ENCODE measurements at places on chromosomes 2 and 18.

DNA sequence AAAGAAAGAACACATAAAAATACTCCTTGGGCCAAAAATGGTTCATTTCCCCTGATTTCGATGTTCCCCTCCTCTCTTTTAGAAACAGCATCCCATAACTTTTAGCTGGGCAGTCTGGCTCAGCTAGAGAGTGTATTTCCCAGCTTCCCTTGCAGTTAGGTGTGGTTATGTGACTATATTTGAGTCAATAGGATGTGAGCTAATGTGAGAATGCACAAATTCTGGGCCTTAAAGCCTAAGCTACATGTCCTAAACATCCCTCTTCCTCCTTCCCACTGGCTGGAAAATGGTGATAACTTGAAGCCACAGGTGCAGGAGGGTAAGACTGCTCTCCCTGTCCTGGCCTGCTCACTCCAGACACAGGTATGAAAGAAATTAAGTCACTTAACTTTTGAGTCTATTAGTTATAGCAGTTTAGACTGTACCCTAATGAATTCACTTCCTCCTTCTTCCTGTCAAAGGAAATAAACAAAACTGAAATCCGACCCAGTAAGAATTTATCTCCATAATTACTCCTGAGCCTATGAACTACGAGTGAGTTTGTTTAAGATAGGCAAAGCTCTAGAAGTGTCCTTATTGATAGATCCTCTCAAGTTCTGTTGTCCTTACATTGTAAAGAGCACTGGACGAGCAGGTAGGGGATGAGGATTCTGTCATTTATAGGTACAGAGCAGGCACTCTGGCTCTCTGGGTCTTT is 177.6 kb downstream of the MTX2 start:
- DNase-seq: no peak

DNA sequence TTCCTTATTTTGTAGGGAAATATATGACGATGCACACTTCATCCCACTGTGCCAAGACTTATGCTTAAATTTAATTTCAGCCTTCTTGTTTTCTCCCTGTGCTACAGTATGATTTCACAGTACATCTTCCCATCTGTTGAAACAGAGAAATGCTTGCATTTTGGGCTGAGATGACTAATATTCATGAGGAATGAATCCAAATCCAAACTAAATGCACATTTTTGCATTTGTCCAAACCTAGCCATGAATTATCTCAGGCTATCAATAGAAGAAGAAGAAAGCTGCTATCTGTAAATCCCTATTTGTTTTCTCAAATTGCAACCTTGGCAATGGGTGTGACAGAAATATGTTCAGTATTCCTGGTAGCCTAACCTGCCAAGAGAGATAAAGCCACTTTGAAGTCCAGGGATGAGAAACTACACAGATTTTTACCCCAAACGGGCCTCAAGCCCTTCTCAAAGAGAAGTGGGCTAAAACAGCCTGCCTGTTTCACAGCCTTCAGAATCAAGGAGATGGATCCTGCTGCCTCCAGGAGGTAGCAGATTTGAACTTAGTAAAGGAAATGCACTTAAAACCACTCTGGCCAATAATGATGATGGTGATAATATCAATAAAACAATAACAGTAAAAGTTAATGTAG is 306.9 kb upstream of the NT5C1B start:
- DNase-seq: no peak

DNA sequence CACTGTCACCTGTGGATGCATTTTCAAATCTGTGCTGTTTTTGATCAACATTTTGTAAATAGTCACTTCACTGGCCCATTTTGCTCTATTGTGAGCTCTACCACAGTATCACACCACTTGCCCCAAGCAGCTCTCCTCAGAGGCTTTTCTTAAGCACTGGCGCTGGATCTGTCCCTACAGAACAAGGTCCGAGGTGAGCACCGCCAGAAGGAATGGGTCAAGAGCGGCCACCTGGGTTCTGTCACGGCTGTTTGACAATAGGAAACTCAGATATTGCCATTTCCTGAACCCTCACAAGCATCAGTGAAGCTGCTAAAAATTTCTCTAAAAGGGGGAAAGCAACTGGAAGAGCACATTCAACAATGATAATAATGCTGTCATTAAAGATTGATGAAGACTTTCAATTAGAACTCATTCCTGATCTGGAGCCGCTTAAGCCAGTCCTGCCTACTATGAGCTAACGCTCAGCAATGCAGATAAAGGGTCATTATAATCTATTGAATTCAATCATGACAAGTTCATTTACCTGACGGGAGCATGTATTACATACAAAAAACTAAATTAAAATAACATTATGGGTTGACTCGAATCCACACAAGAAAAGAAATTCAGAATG is 514.0 kb downstream of the GALR1 start:
- no peak for DNase-seq

- no peak for DNase-seq
Measured at GRCh38 chr2:198873503-198874471, 584.0 kb downstream of the SATB2 start.

GRCh38 chr2:119010336-119010735 is 68.3 kb downstream of the MARCO start:
- DNase-seq: no peak

GRCh38 chr2:187215532-187216240 is 232.4 kb downstream of the CALCRL start:
- no peak for DNase-seq

- DNase-seq: no peak
Measured at GRCh38 chr2:675982-676646, 1.1 kb downstream of the TMEM18 start.

DNA sequence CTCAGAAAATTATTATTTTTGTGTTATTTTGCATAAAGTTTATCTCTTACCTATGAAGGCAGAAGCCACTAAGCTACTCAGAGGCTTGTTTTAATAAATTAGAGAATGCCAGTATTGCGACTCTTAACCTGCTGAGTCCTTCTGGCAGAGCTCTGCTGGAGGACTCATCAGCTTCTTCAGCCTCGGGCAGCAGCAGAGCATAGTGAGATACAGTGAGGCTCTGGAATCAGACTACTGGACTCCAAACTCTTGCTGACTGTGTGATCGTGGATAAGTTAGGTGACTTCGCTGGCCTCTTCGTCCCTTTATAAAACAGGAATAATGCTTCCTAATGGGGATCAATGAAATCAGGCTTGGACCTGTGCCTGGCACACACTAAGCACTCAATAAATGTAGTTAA is 1.7 kb downstream of the PTRHD1 start:
- no peak for DNase-seq

- DNase-seq: no peak
Measured at GRCh38 chr18:50298443-50299284, 11.2 kb upstream of the CXXC1 start.

DNA sequence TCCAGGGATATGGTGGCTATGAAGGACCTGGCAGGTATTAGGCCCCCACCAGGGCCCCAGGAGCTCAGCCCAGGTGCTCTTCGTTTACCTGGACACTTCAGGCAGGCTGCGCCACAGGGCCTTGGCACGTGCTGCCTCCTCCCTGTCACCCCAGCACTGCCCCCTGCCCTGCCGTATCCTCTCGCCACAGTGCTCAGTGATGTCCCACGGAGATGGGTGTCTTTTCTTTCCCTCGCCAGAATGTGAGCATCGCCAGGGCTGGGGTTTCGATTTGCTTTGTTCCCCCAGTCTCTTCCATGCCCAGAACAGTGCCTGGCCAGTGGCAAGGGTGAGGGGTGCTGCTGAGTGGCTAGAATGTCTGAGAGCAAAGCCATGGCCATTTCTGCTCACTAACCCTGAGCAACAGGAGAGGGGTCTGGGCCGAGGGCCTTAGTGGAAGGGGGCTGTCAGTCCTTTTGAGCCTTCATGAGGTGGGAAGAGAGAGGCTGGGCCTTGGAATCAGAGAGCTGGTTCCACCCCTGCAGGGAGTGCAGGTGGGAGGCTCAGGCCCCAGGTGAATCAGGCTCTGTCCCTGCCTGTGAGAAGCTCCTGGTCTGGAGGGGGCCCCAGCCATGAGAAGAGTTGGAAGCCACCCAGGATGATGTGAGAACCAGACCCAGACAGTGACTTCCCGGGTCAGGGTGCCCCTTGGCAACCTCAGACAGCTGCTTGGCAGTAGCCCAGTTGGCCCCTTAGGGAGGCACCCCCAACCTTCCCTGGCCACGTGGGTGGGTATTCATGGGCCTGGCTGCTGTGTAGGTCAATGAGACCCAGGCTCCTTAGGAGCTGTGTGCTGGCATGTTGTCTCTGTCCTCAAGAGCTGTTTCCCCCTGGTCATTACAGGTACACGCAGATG is 129.9 kb upstream of the HS6ST1 start:
- DNase-seq: no peak

DNA sequence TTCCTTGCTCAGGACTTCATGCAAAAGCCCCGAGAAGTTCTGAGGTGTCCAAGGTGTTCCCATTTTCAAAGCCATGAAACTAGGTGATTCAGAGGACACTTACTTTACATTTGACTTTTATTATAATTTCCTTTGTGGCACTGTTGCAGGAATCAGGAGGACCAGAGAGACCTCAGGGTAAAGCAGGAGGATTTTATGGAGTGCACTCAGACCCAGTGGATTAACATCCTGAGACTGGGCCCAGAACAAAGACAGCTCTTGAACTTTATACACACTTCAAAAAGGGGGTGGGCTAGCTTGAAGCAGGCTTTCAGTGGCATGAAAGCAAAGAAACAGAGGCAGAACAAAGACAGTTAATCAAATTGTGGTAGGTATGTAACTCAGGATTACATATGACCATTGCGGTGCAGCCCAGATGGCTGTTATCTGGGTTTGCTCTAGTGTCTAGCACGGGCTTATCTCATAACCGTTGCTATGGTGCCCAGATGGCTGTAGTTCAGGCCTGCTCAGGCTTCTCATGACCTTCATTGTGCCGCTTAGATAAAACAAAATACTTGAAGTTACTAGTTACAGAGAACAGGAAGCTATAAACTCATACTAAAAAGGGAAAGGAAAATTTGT is 39.4 kb downstream of the TMEM182 start:
- no peak for DNase-seq

GRCh38 chr18:44171301-44171700 is 509.4 kb upstream of the SETBP1 start:
- DNase-seq: no peak

GRCh38 chr2:154706660-154707059 is 8.2 kb downstream of the KCNJ3 start:
- DNase-seq: no peak

Data from stimulated activated CD4-positive, alpha-beta T cell treated with anti-CD3 and anti-CD28 coated beads, Interleukin-1b, Interleukin-23, amount 100 ng/mL, for 1 hour (primary cell).